ENCODE measurements at places on chromosomes 1 and 21. TPM values are rescaled to one million over a fixed set of nuclear protein-coding genes. Genes with fewer than 3 reads are reported as not detected.

The OLFM3 gene
- not detected for total RNA-seq

The ITGB2 gene
- total RNA-seq, result 801 TPM

The AKNAD1 gene
- not detected for total RNA-seq

The EFCAB14 gene
- 97.4 TPM for total RNA-seq

The ZNF593OS gene
- total RNA-seq, result not detected

The S100A12 gene
- total RNA-seq, result not detected

The AMPD1 gene
- not detected for total RNA-seq

The LHX4 gene
- total RNA-seq, result not detected

The IGSF21 gene
- total RNA-seq, result not detected

The CSF3R gene
- 1.1 TPM for total RNA-seq

The CATSPER4 gene
- not detected for total RNA-seq

The LORICRIN gene
- not detected for total RNA-seq

The FBLIM1 gene
- not detected for total RNA-seq

The WDR3 gene
- 34.6 TPM for total RNA-seq

The LYPD8 gene
- total RNA-seq, result not detected

The ACKR1 gene
- not detected for total RNA-seq

The DMBX1 gene
- total RNA-seq, result 0.07 TPM

The LCK gene
- total RNA-seq, result 425 TPM

The DIRAS3 gene
- total RNA-seq, result not detected

The ADORA3 gene
- 0.37 TPM for total RNA-seq

The DDR2 gene
- 0.51 TPM for total RNA-seq
